Stomach (tissue), 19 donors: ENCODE measurements at places on chromosomes 12 and 14. TPM values are rescaled to one million over a fixed set of nuclear protein-coding genes. Genes with fewer than 3 reads are reported as not detected.

DNA sequence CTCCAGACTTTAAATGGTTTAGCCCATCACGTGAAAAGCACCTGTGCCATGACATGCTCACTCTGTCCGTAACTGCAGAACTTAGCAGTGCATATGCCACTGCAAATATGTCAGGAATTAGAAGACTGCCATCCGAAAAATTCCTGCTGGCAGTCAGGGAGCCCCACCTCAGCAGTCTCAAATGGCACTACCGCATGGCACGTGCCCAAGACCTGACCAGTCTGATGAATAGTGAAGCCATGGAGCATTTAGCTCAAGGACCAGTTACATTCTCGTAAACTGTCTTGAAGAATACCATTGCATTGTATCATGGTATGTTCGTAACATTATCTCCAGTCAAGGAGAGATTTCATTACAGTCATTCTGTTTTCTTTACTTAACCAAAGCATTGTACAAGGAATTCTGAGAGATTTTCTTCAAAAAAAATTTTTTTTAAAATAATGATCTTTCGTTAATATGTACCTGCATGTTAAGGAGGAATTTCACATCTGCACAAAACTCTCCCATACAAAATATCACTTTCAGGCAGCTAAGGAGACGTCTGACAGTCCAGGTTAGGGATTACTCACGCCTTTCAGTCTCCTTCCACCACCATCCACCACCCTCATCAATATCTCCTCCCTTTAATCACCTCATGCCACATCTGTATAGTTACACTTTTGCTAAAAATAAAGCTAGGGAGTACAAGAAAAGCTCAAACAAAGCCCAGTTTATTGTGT is 138.5 kb downstream of the ANO2 start:
- DNase-seq, result no peak

- no peak for DNase-seq
These were observed 792.0 kb downstream of the MED13L start for GRCh38 chr12:115485503-115485902.

GRCh38 chr12:85923767-85924331 is 49.8 kb downstream of the NTS start:
- DNase-seq, result peak; percentile 34

Gene PSME2
- 162 TPM for total RNA-seq

Gene ACRBP
- not detected for total RNA-seq

- peak; percentile 45 for DNase-seq
These were observed 1.2 kb upstream of the WSB2 start for GRCh38 chr12:118061873-118062843.

DNA sequence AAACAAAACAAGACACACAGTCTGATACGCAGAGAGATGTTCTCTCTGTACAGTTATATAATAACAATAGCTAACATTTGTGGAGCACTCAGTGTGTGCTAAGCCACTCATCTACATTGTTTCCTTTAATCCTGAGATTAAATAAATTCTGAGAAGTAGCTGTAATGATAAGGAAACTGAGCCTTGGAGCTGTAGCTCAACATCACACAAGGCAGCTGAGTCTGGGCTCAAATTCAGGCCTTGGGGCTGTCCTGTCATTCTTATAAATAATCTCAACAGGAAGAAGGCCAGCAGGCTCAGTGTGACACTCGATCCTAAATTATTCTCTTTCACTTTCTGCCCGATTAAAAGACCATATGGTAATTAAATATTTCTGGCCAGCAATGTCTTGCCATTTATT is 24.5 kb downstream of the CDKN1B start:
- no peak for DNase-seq

Gene SLC5A8
- total RNA-seq, result 0.18 TPM

- no peak for DNase-seq
These were observed 137.5 kb downstream of the CCDC91 start for GRCh38 chr12:28327722-28328121.

DNA sequence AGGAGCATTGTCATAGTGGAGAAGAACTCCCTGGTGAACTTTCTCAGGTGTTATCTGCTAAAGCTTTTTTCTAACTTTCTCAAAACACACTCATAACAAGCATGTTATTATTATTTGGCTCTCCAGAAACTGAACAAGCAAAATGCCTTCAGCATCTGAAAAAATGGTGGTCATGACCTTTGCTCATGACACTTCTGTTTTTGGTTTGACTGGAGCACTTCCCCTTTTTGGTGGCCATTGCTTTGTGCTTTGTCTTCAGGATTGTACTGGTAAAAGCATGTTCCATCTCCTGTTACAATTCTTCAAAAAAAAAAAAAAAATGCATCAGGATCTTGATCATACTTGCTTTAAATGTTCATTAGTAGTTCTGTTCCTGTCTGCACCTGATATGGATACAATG is 1241.6 kb upstream of the USP15 start:
- no peak for DNase-seq

Gene KRT73
- not detected for total RNA-seq

Gene ZBTB39
- total RNA-seq, result 7.0 TPM

Gene RTN1
- not detected for total RNA-seq

Gene B4GALNT3
- 63.2 TPM for total RNA-seq

Gene TAS2R43
- not detected for total RNA-seq

GRCh38 chr14:89351516-89352404 is 65.3 kb downstream of the FOXN3 start:
- DNase-seq, result peak; percentile 84

- DNase-seq, result no peak
These were observed 86.1 kb downstream of the NOC4L start for GRCh38 chr12:132230381-132230780.

Gene DIO3
- total RNA-seq, result 1.8 TPM

DNA sequence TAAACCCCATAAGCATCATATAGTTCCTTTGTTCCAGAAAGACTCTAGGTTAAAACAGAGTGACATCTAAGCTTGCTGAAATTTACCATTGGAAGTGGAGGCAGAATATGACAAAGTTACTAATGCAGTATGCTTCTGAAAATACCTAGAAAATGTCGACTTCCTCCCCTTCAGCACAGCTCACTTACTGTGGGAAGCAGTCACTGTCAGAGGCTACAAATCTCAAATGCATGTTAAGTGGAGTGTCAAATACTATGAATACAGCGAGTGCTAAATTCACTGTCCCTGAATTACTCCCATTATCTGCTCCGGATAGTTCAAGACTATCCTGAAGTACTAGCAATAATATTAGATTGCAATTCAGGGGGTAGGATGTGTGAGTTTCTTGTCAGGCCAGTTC is 1454.6 kb downstream of the AACS start:
- no peak for DNase-seq

DNA sequence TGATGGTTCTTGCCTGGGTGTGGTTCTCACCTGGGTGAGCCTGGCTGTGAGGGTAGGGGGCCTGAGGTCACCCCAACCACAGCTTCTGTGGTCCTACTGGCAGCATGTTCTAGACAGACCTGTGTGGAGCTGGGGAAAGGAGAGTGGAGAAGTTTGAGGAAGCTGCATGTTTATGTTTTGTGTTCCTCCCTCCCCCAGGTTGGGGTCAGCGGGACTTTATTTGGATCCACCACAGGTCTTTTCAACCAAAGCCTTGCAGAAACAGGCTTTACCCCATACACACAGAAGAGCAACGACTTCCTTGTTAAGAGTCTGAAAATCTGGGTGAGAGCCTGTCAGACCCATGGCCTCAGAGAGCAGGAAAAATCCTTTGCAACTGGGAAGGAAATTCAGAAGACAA is 5.6 kb downstream of the CD9 start:
- DNase-seq, result no peak

GRCh38 chr12:132600048-132601032 is 10.0 kb downstream of the LRCOL1 start:
- DNase-seq, result peak; percentile 60

DNA sequence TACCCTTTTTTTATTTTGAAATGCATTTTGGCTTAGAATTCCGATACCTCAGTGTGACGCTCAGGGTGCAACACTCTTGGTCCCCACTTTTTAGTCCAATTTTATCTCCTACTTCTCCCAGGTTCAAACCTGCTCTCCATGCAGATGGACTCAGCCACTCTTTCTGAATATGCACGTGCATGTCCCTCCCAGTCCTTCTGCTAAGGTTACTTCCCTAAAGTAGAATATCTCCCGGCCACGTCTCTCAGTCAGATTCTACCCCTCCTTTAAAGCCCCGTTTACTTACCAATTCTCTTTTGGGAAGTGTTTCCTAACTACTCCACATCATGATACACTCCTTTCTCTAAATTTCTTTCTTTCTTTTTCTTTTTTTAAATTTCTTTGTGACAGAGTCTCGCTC is 15.5 kb upstream of the PARP11 start:
- DNase-seq, result no peak

Gene SCN8A
- 1.2 TPM for total RNA-seq

GRCh38 chr12:29752121-29752520 is 31.6 kb downstream of the TMTC1 start:
- no peak for DNase-seq

Gene ANO4
- not detected for total RNA-seq

DNA sequence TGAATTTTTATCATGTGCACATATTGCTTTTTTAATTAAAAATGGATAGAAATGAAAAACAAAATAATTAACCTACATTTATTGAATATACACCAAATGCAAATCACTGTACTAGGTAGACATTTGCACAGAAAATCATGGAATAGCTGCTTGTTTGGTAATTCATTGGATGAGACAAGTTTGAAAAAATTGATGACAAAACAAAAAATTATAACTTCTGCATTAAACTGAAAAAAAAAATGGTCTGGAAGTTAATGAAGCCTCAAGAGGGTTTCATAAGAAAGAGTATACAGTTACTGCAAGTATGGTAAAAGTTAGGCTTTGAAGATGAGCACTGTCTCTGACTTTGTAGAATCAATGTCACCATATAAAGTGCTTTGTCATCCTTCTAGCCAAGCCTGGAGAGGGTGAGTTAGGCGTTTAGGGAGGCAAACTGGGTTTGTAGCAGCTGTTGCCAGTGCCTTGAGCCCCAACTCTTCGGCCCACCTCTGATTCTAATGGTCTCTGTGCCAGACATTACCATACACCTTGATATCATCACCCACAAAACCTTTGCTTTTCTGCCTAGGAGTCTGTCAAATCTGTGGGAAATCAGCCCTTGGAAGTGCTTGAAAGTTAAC is 291.1 kb upstream of the CLEC14A start:
- DNase-seq, result no peak

- peak; percentile 69 for DNase-seq
These were observed 6.0 kb downstream of the HDAC7 start for GRCh38 chr12:47813511-47814196.

- no peak for DNase-seq
These were observed 227.1 kb downstream of the MSRB3 start for GRCh38 chr12:65505386-65506121.

Gene CLEC4C
- not detected for total RNA-seq

Gene AMDHD1
- total RNA-seq, result not detected

GRCh38 chr12:104060791-104061190 is 3.5 kb upstream of the HCFC2 start:
- DNase-seq, result no peak

Gene TMPRSS12
- not detected for total RNA-seq

- no peak for DNase-seq
These were observed 25.6 kb upstream of the CABP1 start for GRCh38 chr12:120614848-120615247.

- no peak for DNase-seq
These were observed 146.0 kb downstream of the FLRT2 start for GRCh38 chr14:85675957-85676356.

Gene SLC6A15
- total RNA-seq, result not detected

Gene SRRM4
- not detected for total RNA-seq

Gene NGDN
- total RNA-seq, result 54.9 TPM

DNA sequence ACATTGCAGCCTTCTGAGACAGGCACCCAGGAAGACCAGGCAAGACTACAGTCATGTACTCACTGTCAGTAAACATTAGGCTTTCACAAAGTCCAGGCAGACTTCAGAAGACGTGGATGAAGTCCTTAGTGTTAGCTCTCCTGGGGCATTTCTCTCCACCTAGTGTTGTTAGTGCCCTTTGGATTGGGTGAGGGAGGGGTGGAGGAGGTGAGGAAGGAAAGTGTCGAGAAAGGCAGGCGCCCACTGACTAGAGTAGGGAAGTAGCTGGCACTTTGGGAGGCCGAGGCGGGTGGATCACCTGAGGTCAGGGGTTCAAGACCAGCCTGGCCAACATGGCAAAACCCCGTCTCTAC is 20.2 kb downstream of the TMEM229B start:
- no peak for DNase-seq

Gene MIPOL1
- 48.0 TPM for total RNA-seq

GRCh38 chr14:75125617-75126016 is 1.2 kb downstream of the NEK9 start:
- no peak for DNase-seq

Gene HOXC4
- 3.5 TPM for total RNA-seq

DNA sequence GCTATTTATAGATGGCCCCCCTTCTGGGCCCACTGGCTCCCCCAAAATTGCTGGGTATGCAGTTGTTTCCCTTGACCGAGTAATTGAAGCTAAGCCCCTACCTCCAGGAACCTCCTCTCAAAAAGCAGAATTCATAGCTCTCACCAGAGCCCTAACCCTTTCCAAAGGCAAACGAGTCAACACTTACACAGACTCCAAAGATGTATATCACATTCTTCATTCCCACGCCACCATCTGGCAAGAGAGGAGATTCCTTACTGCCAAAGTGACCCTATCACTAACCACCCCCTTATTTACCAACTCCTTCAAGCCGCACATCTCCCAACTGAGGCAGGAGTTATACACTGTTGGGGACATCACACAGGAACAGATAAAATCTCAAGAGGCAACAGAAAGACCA is 66.8 kb downstream of the MOK start:
- no peak for DNase-seq

Gene ANKRD33
- not detected for total RNA-seq

Gene RITA1
- total RNA-seq, result 4.1 TPM

- no peak for DNase-seq
These were observed 166.8 kb downstream of the DAD1 start for GRCh38 chr14:22422238-22422637.

Gene CCDC38
- not detected for total RNA-seq

Gene ORMDL2
- not detected for total RNA-seq

Gene INSM2
- total RNA-seq, result not detected
